ENCODE measurements at places on chromosomes 12 and 14.

GRCh38 chr14:99971941-99972747 is 93.1 kb upstream of the EVL start:
- no peak for DNase-seq

GRCh38 chr14:23548351-23549318 is 2.9 kb downstream of the ZFHX2 start:
- DNase-seq = no peak

GRCh38 chr12:32494656-32495055 is 95.3 kb downstream of the FGD4 start:
- DNase-seq = no peak

DNA sequence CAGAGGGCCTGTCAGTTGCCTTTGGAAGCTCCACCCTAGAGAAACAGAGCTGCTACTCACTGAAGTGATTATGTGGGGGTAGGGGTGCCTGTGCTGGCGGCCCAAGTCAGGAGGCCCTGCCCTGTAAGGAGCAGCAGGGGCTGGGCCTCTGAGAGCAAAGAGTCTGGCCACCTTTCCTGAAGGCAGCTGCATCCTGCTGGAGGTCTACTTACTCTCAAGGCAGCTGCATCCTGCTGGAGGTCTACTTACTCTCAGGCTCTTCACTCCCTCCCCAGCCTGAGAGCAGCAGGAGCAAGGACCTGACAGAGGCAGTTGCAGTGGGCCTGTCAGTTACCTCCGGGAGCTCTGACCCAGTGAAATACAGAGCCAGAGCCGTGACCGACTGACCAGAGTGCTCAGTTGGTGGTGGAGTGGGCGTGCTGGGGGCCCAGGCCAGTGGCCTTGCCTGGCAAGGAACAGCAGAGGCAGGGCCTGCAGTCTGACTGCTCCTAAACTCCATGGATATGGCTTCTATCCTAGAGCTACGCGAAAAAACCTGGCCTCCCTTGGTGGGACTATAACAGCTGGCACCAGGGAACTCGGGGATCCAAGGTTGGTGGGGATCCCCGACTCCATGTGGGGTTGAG is 32.3 kb downstream of the RAD51B start:
- no peak for DNase-seq

DNA sequence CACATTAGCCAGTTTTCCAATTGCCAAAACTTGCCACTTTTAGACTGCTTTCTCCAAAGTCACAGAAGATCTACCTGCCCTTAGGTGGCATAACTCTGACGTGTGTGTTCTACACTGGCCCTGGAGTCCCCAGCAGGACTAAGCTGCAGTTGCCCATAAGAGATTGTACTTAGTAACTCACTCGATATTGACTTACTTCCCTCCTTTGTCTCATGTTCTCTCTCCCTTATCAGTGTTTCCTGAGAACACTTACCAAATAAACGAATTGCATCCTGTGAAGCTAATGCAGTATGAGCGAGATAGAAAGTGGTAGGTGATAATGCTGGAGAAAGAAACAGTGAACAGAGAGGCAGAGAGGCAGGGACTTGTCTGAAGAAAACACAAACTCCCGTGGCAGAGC is 117.2 kb downstream of the NUAK1 start:
- DNase-seq = no peak
